ENCODE measurements at places on chromosomes 11 and 22. TPM values are rescaled to one million over a fixed set of nuclear protein-coding genes. Genes with fewer than 3 reads are reported as not detected.

Gene NRGN
- 5.3 TPM for total RNA-seq

Gene PDE3B
- total RNA-seq = 25.9 TPM

Gene NLRP14
- 0.25 TPM for total RNA-seq

Gene HEPHL1
- total RNA-seq = not detected

Gene PLEKHA7
- 67.0 TPM for total RNA-seq

Gene SLC22A12
- not detected for total RNA-seq

Gene OR6T1
- total RNA-seq = not detected

Gene SLC22A25
- total RNA-seq = not detected

Gene NNMT
- 112 TPM for total RNA-seq

Gene SULT4A1
- 4.1 TPM for total RNA-seq

Gene C11orf91
- total RNA-seq = 0.51 TPM

Gene JAML
- 7.7 TPM for total RNA-seq

Gene FAM83F
- total RNA-seq = 48.0 TPM

Gene CLDN5
- 22.0 TPM for total RNA-seq

Gene DGCR8
- total RNA-seq = 48.8 TPM

Gene TMA7B
- total RNA-seq = 0.51 TPM

Gene MS4A6E
- not detected for total RNA-seq

Gene RFPL1
- total RNA-seq = not detected

Gene CBX6
- 23.6 TPM for total RNA-seq

Gene ASRGL1
- 12.2 TPM for total RNA-seq

Gene ZFPL1
- 36.3 TPM for total RNA-seq

Gene PGA5
- 0.41 TPM for total RNA-seq

Gene PKNOX2
- total RNA-seq = 1.9 TPM

Gene POTEH
- not detected for total RNA-seq

Gene APOBEC3G
- 6.1 TPM for total RNA-seq

Gene ABCG4
- 0.85 TPM for total RNA-seq

Gene TRPC6
- total RNA-seq = 1.4 TPM

Gene MPZL3
- 19.6 TPM for total RNA-seq

Gene ZBED5
- total RNA-seq = 39.5 TPM

Gene HMOX1
- 71.4 TPM for total RNA-seq

Gene TCN1
- not detected for total RNA-seq
